ENCODE measurements at places on chromosomes 16 and 17. TPM values are rescaled to one million over a fixed set of nuclear protein-coding genes. Genes with fewer than 3 reads are reported as not detected.

GRCh38 chr17:66983414-66984021 is 19.0 kb downstream of the CACNG4 start:
- H3K36me3 ChIP-seq: no peaks in the 10 kb centered on the region
- peaks cover 2% of the 10 kb centered on the region for H3K4me1 ChIP-seq
- H3K4me3 ChIP-seq: no peak overlapping the region
- peaks cover 21% of the 10 kb centered on the region for H3K27me3 ChIP-seq
- DNase-seq: no peak

DNA sequence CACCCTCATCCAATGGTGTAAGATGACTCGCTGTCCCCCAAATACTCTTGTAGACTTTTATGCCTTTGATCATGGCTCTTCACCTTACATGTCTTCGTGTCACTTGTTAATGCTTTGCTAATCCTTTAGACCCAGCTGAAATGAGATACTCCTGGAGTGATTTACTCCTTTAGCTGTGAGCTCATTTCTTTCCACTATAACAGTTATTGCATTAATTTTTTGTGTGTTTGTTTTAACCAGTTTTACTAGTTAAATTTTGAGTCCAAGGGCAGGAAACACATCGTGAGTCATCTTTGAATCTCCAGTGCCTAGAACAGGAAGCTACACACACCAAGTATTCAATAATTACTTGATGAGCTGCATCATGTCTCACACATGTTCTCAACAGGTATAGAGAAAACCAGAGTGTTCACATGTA is 6.5 kb upstream of the CTCF start:
- peaks cover 21% of the 10 kb centered on the region for H3K36me3 ChIP-seq
- peaks cover 57% of the 10 kb centered on the region for H3K4me1 ChIP-seq
- H3K27ac ChIP-seq: peak overlapping the region; percentile 100
- H3K4me3 ChIP-seq: peak overlapping the region; percentile 62
- H3K27me3 ChIP-seq: no peaks in the 10 kb centered on the region
- DNase-seq: peak; percentile 30

DNA sequence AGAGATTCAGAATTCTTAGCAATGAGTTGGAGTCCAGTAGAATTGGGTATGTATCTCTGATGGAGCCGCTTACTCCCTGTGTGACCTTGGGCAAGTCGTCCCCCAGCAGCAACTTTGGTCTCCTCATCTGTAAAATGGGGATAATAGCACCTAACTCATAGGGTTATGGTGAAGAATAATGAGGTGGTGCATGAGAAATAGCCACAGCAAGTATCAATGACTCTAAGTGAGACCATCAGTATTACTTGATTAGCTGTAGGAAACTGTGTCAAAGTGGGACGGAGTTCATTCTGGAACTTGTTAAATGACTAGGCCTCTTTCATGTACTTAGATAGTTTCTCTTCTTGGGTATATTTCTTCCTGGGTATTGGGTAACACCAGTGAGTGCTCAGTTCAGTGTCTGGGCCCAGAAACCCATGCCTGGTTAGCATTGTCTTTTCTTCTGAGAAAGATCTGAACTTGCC is 6.4 kb downstream of the PRKCB start:
- H3K4me1 ChIP-seq: peaks cover 74% of the 10 kb centered on the region
- no peaks in the 10 kb centered on the region for H3K27me3 ChIP-seq
- DNase-seq: no peak
- peaks cover 60% of the 10 kb centered on the region for H3K36me3 ChIP-seq
- peak overlapping the region; percentile 65 for H3K27ac ChIP-seq
- no peak overlapping the region for H3K4me3 ChIP-seq

- H3K27ac ChIP-seq: no peak overlapping the region
- H3K36me3 ChIP-seq: no peaks in the 10 kb centered on the region
- no peak for DNase-seq
- no peak overlapping the region for H3K4me3 ChIP-seq
These were observed 650.9 kb downstream of the KCNJ2 start for GRCh38 chr17:70820276-70820675.

DNA sequence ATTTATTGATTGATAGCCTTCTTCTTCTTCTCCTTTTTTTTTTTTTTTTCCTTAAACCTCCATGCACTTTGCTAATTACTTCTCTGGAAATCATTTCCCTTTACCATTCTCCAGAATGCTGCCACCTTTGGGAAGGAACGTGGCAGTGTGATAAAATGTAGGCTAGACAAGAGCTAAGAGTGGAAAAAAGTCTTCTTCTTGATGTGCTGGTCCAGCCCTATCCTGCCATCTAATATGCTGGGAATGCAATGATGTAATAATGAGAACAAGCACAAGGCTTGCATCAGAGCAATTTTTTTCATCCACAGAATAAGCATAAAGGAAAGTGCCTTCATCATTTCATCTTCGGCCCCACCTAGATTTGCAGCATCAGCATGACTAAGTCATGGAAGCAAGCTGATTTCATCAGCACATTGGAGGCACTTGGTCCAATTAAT is 128.7 kb upstream of the ZFHX3 start:
- H3K27me3 ChIP-seq: no peaks in the 10 kb centered on the region
- no peak overlapping the region for H3K4me3 ChIP-seq
- DNase-seq: no peak
- H3K27ac ChIP-seq: no peak overlapping the region
- no peaks in the 10 kb centered on the region for H3K4me1 ChIP-seq
- no peaks in the 10 kb centered on the region for H3K36me3 ChIP-seq

- H3K4me1 ChIP-seq: no peaks in the 10 kb centered on the region
- H3K4me3 ChIP-seq: no peak overlapping the region
- H3K36me3 ChIP-seq: peaks cover 40% of the 10 kb centered on the region
- H3K27ac ChIP-seq: no peak overlapping the region
- no peaks in the 10 kb centered on the region for H3K27me3 ChIP-seq
These were observed 14.3 kb downstream of the MLYCD start for GRCh38 chr16:83913245-83913633.

GRCh38 chr16:86171329-86171728 is 272.4 kb downstream of the IRF8 start:
- H3K27me3 ChIP-seq: peaks cover 15% of the 10 kb centered on the region
- H3K4me1 ChIP-seq: peaks cover 7% of the 10 kb centered on the region
- no peaks in the 10 kb centered on the region for H3K36me3 ChIP-seq
- no peak for DNase-seq
- no peak overlapping the region for H3K27ac ChIP-seq

DNA sequence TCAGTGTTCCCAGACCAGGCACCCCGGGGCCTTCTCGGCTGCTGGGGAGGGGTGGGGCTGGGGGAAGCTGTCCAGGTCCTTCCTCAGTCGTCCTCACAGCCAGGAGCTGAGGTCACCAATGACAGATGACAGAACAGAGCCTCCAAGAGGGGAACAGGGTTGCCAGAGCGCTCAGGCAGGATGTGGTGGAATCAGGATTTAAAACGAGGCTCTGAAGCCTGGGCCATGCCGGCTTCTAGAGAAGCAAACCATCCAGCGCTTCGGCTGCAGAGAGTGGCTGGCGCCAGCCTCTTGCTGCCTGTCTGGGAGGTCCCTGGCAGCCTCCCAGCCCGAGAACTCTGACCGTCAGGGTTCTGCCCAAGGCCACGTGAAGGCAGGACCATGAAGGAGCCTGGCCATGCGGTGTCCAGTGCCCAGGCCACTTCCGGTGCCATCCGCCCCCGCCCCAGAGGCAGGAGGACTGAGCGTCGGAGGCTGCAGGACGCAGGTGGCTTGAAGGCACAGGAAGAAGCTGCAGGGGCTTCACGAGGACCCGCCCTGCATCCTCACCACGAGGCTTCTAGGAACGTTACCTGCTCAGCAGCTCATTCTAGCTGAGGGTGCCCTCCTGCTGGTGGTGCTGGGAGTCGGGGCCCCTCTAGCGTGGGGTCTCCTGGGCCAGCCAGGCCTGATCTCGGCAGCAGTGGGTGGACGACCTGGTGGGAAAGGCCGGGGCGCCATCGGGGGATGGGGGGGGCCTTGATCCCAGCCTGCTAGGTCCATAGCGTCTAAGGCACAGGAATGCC is 78.5 kb downstream of the KLHDC4 start:
- no peak overlapping the region for H3K27ac ChIP-seq
- no peak for DNase-seq
- no peaks in the 10 kb centered on the region for H3K27me3 ChIP-seq
- no peaks in the 10 kb centered on the region for H3K36me3 ChIP-seq
- no peak overlapping the region for H3K4me3 ChIP-seq

- H3K27ac ChIP-seq: no peak overlapping the region
- DNase-seq: no peak
- H3K4me3 ChIP-seq: no peak overlapping the region
- H3K36me3 ChIP-seq: peaks cover 15% of the 10 kb centered on the region
These were observed 24.6 kb downstream of the CACNG1 start for GRCh38 chr17:67068999-67069398.

GRCh38 chr17:8745586-8746500 is 1.2 kb upstream of the CCDC42 start:
- peak; percentile 72 for DNase-seq
- peak overlapping the region; percentile 82 for H3K4me3 ChIP-seq
- H3K27me3 ChIP-seq: peaks cover 14% of the 10 kb centered on the region
- H3K27ac ChIP-seq: peak overlapping the region; percentile 96
- peaks cover 17% of the 10 kb centered on the region for H3K4me1 ChIP-seq

GRCh38 chr17:79547586-79547985 is 63.3 kb downstream of the RBFOX3 start:
- no peaks in the 10 kb centered on the region for H3K27me3 ChIP-seq
- no peaks in the 10 kb centered on the region for H3K36me3 ChIP-seq
- H3K4me3 ChIP-seq: no peak overlapping the region

DNA sequence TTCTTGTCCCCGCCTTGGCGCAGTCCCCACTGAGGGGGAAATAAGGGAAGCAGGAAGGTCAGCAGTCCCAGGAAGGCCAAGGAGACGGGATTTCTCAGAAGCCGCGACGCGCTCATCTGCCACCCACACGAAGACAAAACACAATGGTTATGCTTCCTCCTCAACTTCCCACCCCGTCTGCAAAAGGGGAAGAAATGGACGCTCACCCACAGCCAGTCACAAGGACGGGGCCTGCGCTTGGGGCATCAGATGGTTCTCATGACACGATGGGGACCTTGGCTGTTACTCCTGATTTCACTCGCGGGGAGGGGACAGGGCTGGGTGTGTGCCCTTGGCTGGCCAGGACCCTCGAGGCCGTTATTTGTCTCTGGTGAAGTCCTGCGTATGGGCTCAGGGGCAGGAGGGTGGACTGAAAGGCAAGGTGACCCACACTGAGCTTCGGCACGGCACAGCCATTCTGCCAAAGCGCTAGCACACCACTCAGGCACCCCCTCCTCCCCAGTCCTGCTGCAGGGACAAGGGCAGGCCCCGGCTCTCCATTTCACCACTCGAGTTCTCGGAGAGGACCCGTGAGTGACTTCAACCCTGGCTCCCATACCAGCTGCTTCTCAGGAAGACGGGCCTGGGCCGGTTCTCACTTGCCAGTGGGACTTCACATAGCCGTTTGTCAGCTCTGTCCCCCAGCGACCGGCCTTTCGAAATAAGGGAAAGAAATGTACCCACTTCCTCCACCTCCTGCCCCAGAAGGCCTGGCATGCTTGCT is 84.5 kb downstream of the ABR start:
- peak overlapping the region; percentile 84 for H3K27ac ChIP-seq
- peaks cover 49% of the 10 kb centered on the region for H3K4me1 ChIP-seq
- DNase-seq: no peak
- peaks cover 49% of the 10 kb centered on the region for H3K36me3 ChIP-seq
- no peak overlapping the region for H3K4me3 ChIP-seq
- no peaks in the 10 kb centered on the region for H3K27me3 ChIP-seq

DNA sequence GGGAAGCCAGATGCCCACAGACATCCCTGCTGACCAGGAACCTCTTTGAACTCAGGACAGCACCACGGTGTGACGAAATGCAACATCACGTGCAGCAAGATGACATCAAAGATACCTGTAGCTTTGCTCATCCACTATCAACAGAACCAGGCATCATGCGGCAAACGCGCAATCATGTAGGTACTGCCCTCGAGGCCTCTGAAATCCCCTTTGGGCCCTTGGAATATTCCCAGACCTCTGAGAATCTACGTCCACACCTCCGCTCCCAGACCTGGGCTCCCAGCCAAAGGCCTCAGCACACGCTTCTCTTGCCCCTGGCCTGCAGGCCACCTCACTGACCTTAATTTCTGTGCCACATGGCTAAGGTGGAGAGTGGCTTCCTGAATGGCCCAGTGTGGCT is 7.3 kb downstream of the CX3CL1 start:
- no peak for DNase-seq
- H3K4me3 ChIP-seq: no peak overlapping the region
- H3K4me1 ChIP-seq: peaks cover 9% of the 10 kb centered on the region
- H3K27ac ChIP-seq: no peak overlapping the region

GRCh38 chr16:24214992-24215391 is 41.1 kb upstream of the CACNG3 start:
- DNase-seq: no peak
- no peak overlapping the region for H3K4me3 ChIP-seq
- no peaks in the 10 kb centered on the region for H3K27me3 ChIP-seq
- no peak overlapping the region for H3K27ac ChIP-seq
- H3K4me1 ChIP-seq: no peaks in the 10 kb centered on the region
- H3K36me3 ChIP-seq: peaks cover 14% of the 10 kb centered on the region

GRCh38 chr17:8064561-8065019 is 22.9 kb downstream of the ALOX12B start:
- peaks cover 1% of the 10 kb centered on the region for H3K4me1 ChIP-seq
- H3K27me3 ChIP-seq: peaks cover 52% of the 10 kb centered on the region
- H3K36me3 ChIP-seq: no peaks in the 10 kb centered on the region
- H3K4me3 ChIP-seq: no peak overlapping the region

DNA sequence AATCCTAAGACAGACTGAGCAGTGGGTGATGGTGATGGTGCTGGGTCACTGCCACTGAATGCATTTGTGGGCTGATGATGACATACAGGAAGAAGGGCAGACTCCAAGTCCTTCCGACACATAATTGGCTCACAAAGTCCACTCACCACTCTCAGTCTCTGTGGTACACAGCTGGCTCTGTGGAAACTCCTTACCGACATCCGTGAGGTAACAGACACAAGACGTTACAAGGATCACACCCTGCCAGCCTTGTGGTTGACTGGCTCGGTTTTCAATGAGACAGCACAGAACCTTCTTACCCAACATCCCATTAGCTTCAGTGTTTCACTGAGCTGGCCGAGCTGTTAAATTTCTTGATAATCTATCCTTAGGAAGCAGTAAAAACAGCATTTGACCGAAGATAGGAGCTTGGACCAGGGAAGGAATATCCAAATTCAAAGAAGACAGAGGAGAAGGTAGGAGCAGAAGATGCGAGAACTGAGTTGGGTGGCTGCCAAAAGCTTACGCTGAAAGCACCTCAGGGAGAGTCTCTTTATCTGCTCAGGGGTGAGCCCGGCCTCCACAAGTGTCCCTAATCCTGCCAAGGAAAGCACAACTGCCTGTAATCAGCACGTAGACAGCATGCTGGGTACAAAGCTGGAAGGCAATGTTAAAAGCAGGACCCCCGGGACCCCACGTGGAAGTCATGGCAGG is 5.5 kb upstream of the MXRA7 start:
- H3K36me3 ChIP-seq: peaks cover 53% of the 10 kb centered on the region
- H3K4me3 ChIP-seq: peak overlapping the region; percentile 13
- peaks cover 59% of the 10 kb centered on the region for H3K4me1 ChIP-seq
- H3K27me3 ChIP-seq: no peaks in the 10 kb centered on the region

GRCh38 chr17:32348483-32348800 is 1.5 kb upstream of the ZNF207 start:
- H3K36me3 ChIP-seq: peaks cover 32% of the 10 kb centered on the region
- DNase-seq: no peak
- H3K4me1 ChIP-seq: peaks cover 27% of the 10 kb centered on the region
- no peaks in the 10 kb centered on the region for H3K27me3 ChIP-seq
- peak overlapping the region; percentile 60 for H3K4me3 ChIP-seq
- H3K27ac ChIP-seq: peak overlapping the region; percentile 100

The NHERF1 gene
- total RNA-seq: 254 TPM

The RASL10B gene
- 0.37 TPM for total RNA-seq

The CCL4L2 gene
- not detected for total RNA-seq

The TBC1D26 gene
- not detected for total RNA-seq

The CASKIN1 gene
- total RNA-seq: 0.07 TPM

The PRR15L gene
- not detected for total RNA-seq

The CFAP97D1 gene
- not detected for total RNA-seq

The NPW gene
- 0.42 TPM for total RNA-seq

The ATP6V0A1 gene
- total RNA-seq: 4.9 TPM

The GINS2 gene
- total RNA-seq: 49.3 TPM

The BAIAP3 gene
- total RNA-seq: 0.83 TPM

The UNC13D gene
- total RNA-seq: 182 TPM

The UTS2R gene
- total RNA-seq: not detected
